ENCODE measurements at places on chromosomes 1 and 21.

DNA sequence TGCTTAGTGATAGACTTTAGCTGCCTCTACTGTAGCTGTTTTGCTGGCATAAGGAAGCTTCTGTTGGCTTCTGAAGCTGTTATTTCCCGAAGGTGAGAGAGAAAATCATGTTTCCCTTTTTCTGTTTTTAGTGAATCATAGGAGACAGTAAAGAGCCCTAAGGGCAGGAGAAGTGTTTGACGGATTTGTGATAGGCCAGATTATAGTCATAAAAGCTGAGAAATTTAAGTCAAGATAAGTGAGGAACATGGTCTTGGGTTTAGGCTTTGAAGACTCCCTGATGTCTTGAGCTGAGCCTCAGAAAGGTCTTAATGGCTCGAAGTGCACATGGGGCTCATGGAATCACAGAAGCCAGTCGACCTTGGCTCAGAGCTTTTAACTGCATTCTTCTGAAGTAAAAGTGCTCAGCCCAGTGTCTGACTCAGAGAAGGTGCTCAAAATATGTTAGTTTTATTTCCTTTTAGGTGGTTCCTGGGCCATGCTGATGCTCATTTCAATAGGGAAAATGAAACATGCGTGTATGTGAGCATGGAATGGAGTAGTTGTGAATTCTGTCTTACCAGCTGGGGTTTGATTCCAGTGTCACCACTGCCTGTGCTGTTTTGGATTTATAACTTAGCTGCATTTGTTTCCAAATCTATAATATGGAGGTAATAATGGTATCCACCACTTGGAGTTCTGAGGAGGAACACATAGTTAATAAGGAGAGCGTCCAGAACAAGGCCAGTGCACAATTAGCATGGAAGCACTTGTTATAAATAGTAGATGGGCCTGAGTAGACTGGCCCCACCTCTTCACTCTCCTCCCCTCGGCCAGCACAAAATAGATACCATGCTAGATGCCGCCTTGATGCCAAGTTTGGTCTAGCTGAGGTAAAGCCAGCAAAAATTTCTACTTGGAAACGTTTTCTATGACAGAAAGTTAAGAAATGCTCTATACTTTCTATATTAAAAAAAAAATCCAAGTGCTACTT is 99.2 kb downstream of the C1orf21 start:
- DNase-seq: no peak

GRCh38 chr1:69671363-69672010 is 103.8 kb downstream of the LRRC7 start:
- no peak for DNase-seq

- DNase-seq: no peak
Observed at GRCh38 chr1:25773441-25774125, 26.4 kb upstream of the SELENON start.

DNA sequence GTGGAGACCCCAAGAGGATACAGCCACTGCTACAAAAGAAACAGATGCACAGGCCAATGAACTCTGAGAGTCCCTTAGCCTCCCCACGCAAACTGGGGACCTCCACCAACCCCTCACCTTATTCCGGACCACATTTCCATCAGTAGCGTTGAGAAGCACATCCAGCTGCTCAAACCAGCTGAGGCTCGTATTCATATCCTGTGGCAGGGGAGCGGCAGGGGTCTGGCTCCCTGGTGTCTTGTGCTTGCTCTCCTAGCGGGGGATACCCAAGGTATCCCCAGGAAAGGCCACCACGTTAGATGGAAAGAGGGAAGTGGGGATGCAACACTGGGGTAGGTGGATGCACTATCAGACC is 481 bp downstream of the CCDC163 start:
- no peak for DNase-seq

GRCh38 chr1:223713546-223714420 is 1.4 kb downstream of the CAPN2 start:
- no peak for DNase-seq

DNA sequence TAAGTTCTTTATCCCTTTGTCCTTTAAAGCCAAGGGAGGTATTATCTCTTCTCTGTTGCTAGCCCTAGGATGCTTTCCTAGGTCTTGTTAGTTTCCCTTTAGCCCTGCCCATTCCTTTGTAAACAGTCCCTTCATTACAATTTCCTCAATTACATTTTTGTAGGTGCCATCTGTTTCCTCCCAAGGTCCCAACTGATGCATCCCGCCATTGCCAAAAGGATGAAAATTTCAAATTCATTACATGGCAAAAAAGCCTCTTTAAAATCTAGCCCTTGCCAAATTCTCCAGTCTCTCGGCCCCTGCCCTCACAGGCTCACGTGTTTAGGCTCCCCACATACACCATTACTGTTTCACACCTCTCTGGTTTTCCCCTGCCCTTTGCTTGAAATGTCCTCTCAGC is 151.9 kb upstream of the C1orf87 start:
- no peak for DNase-seq

DNA sequence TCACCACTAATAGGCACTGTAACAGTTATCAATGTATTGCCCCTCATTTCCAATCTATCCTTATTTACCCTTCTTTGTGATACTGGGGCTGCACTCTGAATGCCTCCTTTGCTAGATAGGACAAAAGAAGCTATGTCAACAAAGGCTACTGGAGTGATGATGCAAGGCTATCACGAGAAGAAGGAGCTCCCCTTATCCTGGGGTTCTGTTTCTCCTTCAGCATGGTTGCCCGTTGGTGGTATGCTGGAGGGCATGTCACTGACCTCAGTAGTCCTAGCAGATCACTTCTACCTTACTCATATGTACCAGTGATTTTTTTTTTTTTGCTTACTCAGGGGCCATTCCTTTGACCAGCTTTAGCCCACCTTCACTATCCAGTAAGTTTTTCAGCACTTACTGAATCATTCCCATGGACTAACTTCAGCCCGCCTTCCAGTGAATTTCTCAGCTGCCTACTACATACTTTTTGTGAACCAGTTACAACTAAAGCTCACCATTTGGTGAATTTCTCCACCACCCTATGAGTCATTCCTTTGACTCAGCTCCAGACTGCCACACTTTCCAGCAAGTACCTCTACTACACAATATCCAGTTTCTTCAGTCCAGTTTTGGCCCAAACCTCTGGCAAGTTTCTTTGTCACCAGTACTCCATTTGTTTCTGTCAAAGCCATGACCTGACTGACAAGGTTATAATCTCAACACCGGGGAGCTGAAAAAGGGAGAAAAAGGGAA is 944.5 kb downstream of the KCNT2 start:
- DNase-seq: no peak

DNA sequence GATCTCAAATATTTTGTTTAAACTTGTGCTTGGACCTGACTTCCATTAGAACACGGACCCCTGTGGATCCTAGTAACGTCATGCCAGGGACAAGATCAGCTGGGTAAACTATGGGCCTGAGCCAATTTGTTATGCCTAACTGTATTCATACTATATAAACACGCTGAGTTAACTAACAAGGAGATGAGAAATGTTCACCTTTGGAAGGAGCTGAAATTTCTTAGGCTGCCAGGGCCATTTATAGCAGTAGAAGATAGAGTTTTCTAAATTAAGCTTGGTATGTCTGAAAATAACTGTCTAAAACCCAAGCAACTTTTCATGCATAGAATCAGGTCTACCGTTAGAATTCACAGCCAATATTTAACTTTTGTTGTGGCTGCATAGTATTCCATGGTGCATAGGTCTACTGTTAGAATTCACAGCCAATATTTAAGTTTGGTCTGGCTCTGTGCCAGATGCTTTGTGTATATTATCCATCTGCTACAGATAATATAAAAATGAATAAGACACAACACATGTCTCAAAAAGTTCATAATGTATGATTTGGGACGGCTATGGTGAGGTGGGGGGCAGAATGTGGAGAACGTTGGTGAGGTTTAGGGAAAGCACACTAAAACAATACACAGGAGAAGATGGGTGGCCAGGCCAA is 61.5 kb downstream of the NMNAT2 start:
- no peak for DNase-seq

DNA sequence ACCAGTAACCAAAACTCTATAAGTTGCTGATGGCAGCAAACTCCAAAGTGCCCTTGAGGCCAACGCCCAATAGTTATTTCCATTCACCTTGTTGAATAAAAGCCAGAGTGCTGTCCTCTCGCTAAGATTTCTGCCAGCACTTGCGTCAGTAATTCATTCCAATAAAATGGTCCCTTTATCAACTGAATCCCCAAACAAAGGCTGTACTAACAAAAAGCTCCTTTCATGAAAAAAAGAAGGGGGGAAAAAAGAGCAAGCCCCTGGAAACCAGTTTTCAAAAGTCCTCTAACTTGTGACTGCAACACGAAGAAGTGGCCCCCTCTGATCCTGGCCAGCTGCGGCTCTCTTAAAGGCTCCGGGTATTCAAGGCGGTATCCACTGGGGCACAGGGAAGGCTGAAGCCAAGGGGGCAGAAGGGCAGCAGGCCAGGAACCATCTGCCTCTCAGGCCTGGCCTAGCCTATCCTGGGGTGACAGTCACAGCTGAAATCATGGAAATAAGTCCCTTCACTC is 55.8 kb upstream of the ZNF326 start:
- no peak for DNase-seq

- DNase-seq: no peak
Observed at GRCh38 chr1:232432313-232432712, 197.6 kb downstream of the SIPA1L2 start.
